ENCODE measurements at places on chromosomes 12 and 14.
A peak's percentile ranks its signal among the peaks of the same experiment; 100 is the strongest.

GRCh38 chr12:90061809-90062208, 353.2 kb upstream of the ATP2B1 start:
- no peak for DNase-seq

DNA sequence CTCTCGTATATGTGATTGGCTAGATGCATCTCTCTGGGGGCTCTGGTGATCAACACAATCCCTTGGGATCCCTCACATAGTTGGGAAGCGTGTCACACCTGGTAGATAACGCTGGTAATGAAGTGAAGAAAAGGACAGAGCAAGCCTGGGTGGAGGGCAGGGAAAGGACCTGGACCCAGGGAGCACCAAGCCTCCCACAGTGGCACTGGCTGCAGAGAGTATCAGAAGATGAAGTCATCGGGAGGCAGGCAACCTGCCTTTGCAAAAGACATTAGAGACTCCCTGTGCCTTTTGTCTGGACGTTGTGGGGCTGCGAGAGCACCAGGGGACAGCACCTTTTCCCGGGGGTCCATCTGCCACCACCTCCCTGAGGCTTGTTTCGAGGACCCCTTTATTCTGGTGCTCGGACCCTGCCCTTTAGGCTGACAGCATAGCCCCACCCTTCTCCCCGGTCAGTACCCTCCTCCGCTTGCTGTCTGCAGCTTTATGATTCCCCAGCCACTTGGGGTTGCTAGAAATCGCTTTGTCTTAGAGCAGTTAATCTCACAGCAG, 116.4 kb downstream of the EML1 start:
- DNase-seq, result no peak

GRCh38 chr12:13093191-13093847, 10.1 kb downstream of the GSG1 start:
- no peak for DNase-seq

- no peak for DNase-seq
Observed at GRCh38 chr14:69685716-69686115, 74.3 kb downstream of the SUSD6 start.

GRCh38 chr14:103378038-103378854, 7.0 kb upstream of the MARK3 start:
- DNase-seq, result no peak

GRCh38 chr12:20187456-20187855, 180.9 kb upstream of the PDE3A start:
- DNase-seq, result peak; percentile 12

DNA sequence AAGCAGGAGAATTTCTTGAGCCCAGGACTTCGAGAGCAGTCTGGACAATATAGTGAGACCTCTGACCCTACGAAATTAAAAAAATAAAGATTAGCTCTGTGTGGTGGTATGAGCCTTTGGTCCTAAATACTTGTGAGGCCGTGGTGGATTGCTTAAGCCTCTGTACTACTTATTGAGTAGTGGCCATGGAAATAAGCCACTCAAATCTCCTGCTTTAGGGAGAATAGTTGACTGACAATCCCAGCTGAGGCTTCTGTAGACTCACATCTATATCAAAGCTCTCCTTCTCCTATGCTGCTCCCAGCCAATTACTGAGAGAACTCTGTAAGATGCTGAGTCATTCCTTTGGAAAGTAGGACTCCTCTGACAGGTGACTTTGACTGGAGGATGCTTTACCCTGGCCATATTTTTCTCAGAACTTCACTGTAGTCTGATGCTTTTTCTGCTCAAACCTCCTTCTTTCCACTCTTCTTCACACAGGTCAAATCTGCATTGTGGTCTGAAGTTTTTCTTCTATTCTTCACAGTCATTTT, 420.2 kb downstream of the SLC6A15 start:
- no peak for DNase-seq
